Activated naive CD4-positive, alpha-beta T cell (primary cell): ENCODE measurements at places on chromosomes 12 and 14.

- DNase-seq: no peak
These were observed 104.5 kb upstream of the AMIGO2 start for GRCh38 chr12:47184229-47184628.

DNA sequence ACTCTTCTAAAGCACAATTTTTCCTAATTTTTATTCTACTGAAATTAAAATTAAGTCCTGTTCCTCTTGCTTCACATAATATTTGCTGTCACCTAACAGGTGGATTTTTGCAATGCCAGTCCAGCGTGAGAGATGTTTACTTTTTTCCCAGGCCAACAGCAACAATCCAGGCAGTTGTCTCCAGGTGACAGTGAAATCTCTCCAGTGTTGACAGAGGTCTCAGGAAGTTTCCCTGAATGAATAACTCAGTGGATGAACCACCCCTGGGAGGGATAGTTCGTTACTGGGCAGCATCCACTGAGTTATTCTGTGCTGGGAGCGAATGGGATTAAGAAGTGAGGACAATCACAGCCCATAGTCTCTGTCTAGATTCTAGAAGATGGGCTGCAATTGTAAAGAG is 7.1 kb upstream of the NT5DC3 start:
- no peak for DNase-seq

- no peak for DNase-seq
These were observed 21.1 kb downstream of the BEGAIN start for GRCh38 chr14:100566119-100566518.

DNA sequence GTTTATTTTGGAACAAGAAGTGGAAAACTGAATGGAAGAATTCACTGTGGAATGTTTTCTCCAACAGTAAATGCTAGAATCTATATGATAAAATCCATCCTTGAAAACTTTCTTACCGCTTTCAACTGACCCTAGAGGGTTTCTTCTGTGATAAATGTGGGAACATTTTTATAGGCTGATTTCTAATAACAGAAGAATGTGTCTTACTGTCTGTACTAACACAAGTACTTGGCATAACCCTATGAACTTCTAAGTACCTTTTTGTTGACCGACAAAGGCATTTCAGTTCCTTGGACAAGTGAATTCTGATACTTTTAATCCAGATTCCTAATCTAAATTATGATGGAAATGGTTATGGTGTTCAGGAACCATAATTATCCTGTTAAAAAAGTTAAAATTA is 1109.7 kb upstream of the FLRT2 start:
- DNase-seq: no peak

DNA sequence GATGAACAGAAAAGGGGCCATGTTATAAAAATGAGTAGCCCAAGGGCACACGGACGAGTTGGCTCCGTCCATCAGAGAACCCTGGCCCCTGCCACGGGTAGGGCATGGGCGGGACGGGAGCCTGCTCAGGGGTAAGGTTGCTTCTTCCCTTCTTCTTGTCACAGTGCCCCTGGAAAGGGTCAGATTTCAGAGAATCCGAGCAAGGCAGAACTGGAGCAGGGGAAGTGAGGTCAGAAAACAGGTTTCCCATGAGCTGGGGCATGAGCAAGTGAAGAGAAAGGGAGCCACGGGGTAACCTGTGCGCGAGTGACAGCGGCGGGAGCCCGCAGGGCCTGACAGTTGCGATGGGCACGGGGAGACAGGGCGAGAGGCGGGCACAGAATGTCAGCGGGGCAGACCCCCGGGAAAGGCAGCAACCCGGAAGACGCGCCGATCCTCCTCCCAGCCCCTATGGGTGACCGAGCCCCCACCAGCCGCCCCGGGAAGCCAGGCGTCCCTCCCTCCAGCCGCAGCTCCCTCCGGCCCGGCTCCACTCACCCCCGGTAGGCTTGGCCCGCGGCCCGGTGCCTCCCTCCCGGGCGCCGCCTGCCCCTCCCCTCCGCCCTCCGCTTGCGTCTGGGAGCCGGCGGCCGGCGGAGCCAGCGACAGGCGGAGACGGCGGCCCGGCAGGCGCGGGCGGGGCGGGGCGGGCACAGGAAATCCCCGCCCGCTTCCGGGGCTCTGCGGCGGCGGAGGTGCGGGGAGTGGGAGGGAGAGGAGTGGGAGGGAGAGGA is at the start of gene ZNF641:
Gene ZNF641 (minus strand): TSS at position 671 of the 773 bp plus-strand sequence. CDS start 2,829 bp downstream, outside the sequence.
- DNase-seq: peak; percentile 63

- no peak for DNase-seq
These were observed 16.2 kb upstream of the PHLDA1 start for GRCh38 chr12:76047742-76048141.

DNA sequence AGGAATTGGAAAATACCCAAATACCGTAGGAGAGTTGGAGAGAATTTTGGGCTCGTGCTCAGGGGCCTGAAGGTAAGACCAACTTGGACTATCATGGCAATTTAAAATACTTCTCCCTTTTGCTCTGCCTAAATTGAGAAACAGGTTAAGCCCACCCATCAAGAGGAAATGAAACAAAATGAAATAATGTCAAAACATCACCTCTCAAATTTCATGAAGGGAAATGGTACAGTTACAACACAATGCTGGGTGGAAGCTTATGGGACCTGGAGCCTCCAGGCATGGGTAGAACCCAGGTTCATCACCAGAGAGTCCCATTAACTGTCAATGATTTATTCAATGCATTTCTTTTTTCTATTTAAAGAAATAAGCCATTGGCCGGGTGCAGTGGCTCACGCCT is 33.7 kb downstream of the FOS start:
- DNase-seq: no peak

GRCh38 chr14:105481886-105482457 is 4.7 kb upstream of the CRIP1 start:
- peak; percentile 88 for DNase-seq

- no peak for DNase-seq
These were observed 7.1 kb upstream of the ARL1 start for GRCh38 chr12:101414533-101415119.

DNA sequence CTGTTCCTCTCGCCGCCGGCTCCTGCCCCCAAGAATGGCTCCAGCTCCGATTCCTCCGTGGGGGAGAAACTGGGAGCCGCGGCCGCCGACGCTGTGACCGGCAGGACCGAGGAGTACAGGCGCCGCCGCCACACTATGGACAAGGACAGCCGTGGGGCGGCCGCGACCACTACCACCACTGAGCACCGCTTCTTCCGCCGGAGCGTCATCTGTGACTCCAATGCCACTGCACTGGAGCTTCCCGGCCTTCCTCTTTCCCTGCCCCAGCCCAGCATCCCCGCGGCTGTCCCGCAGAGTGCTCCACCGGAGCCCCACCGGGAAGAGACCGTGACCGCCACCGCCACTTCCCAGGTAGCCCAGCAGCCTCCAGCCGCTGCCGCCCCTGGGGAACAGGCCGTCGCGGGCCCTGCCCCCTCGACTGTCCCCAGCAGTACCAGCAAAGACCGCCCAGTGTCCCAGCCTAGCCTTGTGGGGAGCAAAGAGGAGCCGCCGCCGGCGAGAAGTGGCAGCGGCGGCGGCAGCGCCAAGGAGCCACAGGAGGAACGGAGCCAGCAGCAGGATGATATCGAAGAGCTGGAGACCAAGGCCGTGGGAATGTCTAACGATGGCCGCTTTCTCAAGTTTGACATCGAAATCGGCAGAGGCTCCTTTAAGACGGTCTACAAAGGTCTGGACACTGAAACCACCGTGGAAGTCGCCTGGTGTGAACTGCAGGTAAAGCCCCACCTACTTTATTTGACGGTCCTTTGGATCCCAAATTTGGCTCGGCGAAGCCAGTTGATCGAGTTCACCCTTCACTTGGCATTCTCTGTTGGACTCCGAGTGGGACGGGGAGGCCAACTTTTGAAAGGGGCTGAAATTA is 1.5 kb downstream of the WNK1 start:
- no peak for DNase-seq

GRCh38 chr12:40691913-40692764 is at the start of gene CNTN1:
Gene CNTN1 (plus strand): TSS chr12:40692439.
- DNase-seq: no peak

DNA sequence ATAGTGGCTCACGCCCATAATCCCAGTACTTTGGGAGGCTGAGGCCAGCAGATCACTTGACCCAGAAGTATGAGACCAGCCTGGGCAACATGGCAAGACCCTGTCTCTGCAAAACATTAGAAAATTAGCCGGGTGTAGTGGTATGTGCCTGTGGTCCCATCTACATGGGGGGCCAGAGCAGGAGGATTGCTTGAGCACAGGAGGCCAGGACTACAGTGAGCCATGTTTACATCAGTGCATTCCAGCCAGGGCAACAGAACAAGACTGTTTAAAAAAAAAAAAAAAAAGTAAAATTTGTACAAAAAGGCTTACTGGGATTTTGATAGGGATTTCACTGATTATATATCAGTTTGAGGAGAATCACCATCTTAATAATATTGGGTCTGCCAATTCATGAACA is 7.8 kb downstream of the HCFC2 start:
- no peak for DNase-seq

DNA sequence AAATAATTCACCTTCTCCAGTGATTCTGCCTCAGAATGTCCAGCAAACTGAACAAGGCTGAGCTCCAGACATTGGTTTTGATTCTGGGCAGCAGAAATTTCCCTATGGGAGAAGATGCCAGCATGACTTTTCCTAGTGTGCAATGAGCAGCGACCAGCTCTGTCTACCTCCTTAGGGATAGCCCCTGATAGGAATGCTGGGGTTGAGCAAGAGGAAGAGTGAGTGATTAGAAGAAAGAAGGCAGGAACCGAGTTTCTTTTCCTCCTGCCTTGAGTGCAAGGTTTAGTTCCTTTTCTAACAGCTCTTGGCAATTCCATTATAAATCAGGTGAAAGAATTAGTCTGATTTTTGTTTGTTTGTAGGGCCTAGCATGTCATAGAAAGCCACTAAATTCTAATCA is 379.0 kb downstream of the DAD1 start:
- no peak for DNase-seq

DNA sequence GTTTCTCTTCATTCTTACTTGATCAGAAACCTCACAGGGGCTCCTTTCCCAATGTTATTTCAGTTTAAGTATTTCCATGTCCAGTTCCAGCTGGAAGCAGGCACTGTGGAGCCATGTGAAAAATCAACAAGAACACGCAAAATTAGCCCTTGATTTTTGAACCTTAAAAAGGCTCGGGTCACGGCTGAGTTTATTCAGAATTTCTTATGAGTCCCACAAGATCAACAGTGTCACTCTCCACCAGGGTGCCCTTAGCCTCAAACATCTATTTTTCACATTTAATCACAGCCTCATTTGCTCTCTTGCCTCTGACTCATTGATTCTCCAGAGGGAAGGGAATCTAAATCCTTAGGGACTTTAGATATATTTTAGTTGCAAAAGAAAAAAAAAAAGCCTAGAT is 157.7 kb upstream of the AVPR1A start:
- no peak for DNase-seq

GRCh38 chr12:122884860-122885259 is 11.1 kb downstream of the VPS37B start:
- no peak for DNase-seq

DNA sequence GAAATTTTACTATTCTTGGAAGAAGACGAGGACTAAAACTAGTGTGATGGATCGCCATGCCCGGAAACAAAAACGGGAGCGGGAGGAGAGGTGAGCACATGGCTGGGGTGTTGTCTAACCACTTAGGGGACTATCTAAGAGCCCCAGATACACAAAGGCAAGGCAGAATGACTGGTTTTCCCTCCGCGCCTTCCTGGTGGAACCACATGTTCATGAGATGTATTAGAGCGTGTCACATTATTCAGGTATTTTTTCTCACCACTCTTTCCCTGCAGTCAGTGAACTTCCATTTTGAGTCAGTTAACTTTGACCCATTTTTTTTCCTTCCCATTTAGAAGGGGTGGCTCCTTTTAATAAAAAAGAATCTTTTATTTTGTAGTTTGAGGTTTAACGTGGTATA is 68.8 kb upstream of the TRAF3 start:
- DNase-seq: no peak

DNA sequence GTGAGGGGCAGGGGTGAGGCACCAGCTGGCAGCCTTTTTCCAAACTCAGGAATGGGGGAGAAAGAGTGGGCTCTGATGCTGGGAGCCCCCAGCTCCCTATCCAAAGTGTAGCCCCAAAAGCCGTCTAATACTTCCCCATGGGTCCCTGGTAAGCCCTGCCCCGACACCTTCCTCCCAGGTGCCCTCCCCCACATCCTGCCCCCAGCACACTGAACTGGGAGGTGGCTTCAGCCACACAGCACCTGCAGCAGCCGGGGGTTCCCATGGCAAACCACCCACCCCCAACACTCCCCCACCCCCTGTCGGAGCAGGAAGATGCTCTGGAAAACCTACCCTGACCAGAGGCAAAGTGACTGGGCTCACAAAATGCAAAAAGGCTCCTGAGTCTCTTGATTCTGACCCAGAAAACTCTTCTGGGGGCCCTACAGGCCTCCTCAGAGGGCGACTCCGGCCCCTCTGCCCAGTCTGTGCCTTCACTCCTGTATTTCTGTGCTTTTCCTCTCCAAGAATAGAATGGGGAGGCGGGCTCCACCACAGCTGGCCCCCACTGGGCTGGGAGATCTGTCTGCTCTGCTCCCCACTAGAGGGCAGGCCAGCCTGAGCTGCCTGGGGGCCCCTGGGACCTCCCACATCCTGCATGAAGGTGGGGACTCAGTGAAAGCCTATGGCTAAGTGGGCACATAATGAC is 81.6 kb downstream of the ITPK1 start:
- peak; percentile 36 for DNase-seq

DNA sequence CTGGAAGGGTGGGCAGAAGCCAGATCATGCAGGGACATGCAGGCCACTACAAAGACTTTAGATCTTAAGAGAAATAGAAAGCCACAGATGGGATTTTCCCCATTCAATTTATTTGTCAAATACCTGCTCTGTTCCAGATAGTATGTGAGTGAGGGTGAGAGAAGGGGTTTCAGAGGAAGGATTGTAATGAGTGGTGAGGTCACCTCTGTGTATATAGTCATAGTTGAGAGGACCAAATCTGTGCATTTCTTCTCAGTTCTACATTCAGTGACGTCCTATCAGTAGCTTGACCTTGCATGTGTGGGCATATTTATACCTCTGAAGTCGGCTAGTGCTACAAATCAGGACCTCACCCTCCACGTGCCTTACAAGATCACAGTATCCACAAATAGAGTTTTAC is 31.2 kb upstream of the RBM19 start:
- DNase-seq: no peak

DNA sequence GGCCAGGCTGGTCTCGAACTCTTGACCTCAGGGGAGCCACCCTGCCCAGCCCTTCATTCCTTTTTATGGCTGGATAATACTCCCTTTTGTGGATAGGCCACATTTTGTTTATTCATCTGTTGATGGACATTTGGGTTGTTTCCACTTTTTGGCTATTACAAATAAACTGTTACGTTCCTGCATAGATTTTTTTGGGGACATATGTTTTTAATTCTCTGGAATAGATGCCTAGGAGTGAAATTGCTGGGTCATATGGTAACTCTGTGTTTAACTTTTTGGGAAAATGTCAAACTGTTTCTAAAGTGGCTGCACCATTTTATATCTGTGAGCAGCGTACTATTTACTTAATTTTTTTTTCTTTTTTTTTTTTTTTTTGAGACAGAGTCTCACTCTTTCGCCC is 9.8 kb downstream of the KMT5A start:
- no peak for DNase-seq

- no peak for DNase-seq
These were observed 2.1 kb upstream of the TRMT61A start for GRCh38 chr14:103526914-103527248.
